ENCODE measurements at places on chromosomes 2 and 18. TPM values are rescaled to one million over a fixed set of nuclear protein-coding genes. Genes with fewer than 3 reads are reported as not detected.

DNA sequence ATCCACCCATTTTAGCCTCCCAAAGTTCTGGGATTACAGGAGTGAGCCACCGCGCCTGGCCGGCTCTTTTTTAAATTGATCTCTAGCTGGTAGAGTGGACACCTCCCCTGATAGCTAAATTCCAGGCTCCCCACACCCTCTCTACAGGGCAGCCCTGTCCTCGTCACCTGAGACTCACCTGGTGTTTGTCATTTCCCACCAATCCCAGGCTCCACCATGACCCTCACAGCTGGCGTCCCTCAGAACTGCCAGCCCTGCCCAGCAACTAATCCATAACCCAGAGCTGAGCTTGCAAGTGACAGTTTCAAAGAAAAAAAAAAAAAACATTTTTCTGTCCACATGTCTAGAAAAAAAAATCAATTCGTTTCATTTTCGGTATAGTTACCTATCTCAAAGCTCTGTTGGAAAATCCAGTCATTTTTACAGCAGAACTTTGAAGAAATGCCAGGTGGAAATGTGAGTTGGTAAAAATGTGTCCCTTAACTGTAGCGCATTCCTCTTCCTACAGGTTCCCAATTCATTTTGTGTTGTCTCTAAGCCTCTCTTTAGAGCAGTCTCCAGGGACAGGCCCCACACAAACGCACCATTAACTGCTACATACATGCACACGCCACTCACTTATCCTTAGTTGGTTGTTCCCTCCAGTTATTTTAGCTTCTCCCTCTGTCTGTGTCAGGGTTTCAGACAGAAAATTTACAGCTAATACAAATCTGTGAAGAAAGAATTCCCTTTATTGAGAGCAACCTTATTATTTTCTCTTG lies 294.7 kb downstream of the FBXO15 start:
- DNase-seq: no peak

GRCh38 chr18:60585670-60586069 lies 213.1 kb upstream of the MC4R start:
- DNase-seq: no peak

GRCh38 chr2:64881037-64881492 lies 108.1 kb upstream of the SLC1A4 start:
- no peak for DNase-seq

DNA sequence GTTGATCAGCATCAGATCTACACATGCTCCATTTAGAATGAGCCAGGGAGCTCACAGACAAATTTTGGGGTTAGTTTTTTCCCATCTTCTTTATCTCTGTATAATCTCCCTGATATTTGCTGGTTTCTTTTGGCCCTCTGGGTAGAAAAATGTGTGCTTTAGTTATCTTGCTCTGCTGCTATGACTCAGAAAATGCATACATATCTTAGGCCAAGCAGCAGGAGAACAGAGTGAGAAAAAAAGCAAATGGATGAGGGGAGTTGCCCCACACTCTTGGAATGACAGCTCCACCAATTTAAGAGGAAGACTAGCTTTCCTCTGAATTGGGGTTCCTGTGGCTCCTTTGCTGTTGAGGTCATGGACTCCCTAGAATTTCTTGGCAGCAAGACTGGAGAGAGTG lies 331.8 kb downstream of the KCNJ3 start:
- DNase-seq: no peak

GRCh38 chr18:48687346-48688042 lies 148.7 kb downstream of the CTIF start:
- no peak for DNase-seq

DNA sequence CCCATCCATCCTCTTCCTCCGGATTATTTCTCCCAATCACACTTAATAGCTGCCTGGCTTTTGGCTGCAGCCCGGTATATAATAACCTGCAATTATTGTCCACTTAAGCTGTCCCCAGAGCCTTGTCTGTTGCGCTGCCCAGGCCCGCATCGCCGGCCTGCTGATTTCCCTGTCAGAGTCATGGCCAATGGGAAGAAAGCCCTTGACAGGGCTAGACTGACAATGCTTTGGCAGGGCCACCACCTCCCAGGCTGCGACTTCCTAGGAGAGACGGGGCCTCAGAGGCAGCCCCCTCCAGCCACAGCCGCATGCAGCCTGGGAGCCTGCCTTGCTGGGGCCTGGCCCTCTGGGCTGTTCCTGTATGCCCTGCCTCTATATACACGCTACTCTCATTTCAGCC lies 10.0 kb upstream of the CELF4 start:
- no peak for DNase-seq

The BMP10 gene
- total RNA-seq: not detected

The ATP6V1C2 gene
- not detected for total RNA-seq

The TNFAIP6 gene
- total RNA-seq: not detected

The FKBP1B gene
- 22.8 TPM for total RNA-seq

The HOXD3 gene
- not detected for total RNA-seq

The LYPD6 gene
- total RNA-seq: 1.8 TPM

DNA sequence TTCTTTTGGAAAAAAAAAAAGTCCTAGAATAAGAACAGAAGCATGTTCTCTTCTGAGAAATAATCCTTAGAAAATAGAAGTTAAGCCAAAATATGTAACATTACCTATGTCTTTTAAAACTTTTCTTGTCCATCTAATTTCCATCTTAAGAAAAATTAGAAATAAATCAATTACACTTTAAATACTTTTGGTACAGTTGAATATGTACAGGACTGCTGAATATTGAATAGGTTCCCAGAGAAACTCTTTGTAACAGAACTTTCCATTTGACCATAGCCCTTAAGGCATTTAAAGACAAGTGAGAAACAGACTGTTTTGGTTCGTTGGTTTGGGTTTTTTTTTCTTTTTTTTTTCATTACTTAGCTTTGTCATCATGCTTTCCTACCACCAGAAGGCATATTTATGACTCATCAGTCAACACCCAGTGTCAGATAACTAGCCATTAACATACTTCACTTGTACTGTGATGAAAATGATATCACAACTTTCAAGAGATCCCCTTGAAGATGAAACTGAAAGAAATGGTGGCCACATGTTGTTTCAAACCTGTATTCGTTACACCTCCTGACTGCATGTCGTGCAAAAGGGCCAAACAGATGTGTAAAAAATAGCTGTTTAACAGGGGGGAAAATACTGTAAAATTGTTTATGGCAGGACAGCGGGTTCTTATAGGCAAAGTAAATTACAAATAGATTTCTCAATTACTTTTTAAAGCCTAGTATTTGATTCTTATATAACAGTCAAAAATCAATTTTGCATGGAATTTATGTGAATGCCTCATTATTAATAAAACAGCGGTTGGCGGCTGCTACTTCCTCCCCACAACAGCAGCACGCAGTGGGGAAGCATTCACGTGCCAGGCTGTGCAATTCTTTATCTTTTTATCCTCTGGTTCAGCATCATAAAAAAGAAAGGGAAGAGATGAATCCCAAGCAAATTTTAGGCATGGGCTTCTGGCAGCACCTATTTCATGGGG lies 280.7 kb upstream of the HNRNPA3 start:
- no peak for DNase-seq

The PLGLB2 gene
- total RNA-seq: 0.13 TPM

DNA sequence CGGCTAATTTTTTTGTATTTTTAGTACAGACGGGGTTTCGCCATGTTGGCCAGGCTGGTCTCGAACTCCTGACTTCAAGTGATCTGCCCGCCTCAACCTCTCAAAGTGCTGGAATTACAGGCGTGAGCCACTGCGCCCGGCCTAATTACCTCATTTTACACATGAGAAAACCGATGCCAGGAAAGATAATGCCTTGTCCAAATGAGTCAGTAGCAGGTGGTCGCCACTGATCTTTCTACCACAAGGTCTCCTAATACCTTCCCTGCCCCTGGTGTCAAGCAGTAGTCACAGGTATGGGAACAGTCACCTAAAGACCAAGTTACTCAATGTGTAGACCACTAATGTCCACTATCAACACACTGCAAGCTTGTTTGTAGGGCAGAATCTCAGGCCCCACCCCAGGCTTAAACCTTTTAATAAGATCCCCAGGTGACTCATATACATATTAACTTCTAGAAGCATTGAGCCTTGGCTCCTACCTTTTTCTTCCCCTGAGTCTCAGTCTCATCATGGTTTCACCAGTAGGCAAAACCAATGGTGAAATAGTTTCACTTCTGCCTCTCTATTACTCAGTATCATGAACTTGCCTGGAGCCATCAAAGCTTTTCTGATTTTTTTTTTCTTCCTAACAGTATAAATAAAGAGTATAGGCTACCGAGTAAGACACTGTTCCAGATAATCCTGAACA lies 6.9 kb upstream of the EPB41L5 start:
- no peak for DNase-seq

DNA sequence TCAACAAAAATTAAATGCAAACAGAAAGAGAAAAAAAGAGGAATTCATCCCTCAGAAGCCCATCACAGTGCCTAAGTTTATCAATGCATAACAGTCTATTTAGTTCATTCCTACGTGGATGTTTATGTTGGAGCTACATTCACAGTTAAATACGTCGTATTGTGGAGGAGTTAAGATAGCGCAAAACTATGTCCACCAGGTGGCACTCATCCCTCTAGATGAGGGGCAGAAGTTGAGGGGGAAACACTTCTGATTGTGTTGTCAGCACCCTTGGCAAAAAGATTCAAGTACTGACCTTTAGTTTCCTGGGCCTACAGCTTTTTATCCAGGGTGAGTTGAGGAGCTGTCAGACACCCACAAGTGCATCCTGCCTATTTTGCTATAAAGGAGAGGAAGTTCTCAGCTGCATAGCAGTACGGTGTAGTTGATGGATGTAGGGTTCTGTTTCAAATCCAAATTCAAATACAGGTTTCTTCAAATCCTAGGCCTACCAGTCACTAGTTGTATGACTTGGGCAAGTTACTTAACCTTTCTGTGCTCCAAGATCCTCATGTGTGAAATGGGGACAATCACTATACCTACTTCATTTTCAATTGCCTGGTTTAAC lies 26.8 kb upstream of the MYO1B start:
- peak; percentile 19 for DNase-seq

- no peak for DNase-seq
Measured at GRCh38 chr2:26025509-26025908, 8.4 kb upstream of the RAB10 start.

The SCN9A gene
- 0.33 TPM for total RNA-seq

DNA sequence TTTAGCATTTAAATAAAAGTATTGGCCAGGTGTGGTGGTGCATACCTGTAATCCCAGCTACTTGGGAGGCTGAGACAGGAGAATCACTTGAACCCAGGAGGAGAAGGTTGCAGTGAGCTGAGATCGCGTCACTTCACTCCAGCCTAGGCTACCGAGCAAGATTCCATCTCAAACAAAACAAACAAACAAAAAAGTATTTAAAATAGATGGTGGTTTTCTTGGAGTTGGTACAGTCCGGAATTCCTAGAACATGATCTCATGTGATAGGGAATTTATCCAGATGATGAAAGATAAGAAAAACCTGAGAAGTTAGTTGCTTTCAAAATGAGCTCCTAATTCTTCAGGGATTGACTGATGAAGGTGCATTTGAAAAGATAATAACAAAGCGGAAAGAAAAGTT lies 62.0 kb downstream of the BIRC6 start:
- peak; percentile 10 for DNase-seq

The SNRNP200 gene
- total RNA-seq: 64.1 TPM

The SALL3 gene
- total RNA-seq: 1.1 TPM

The RND3 gene
- 76.4 TPM for total RNA-seq

DNA sequence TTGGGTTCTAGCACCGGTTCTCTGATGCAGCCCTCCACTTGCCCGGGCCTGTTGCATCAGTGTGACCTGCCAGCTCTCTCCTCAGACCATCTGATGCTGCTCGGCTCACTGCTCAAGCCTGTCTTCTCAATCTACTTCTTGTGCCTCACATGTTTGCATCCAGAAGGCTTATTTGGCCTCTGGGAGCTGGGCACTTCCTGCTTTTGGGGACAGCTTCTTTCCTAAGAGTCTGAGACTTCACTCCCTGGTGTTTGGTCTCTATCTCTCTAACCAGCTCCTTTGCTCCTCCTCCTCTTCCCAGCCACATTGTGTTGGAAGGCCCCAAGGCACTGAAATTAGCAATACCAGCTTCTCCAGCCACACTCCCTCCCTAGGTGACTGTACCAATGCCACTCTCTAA lies 212.8 kb downstream of the CDCA7 start:
- no peak for DNase-seq

The SERPINB10 gene
- total RNA-seq: not detected

DNA sequence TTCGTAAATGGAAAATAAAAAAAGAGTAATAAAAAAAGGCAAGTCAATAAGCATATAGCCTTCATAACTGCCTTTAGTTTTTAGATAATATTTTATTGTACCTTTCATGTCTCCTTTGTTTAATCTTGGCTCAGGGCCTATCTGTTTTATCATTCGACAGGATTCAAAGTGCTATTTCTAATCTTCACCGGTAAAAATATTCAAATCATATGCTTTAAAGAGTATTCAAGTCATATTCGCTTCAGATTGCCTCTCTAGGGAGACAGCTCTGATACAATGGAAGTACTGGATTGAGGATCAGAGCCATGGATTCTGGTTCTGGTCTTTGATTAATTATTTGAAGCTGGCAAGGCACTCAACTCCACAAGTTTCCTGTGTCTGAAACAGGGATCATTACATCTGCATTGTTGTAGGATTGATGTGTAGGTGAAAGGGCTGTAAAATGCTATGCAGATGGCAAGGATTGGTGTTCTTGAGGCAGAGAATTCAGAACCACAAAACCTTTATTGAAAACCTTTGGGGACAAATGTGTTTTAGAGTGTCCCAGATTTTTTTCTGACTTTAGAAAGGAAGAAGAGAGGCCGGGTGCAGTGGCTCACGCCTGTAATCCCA lies 84.3 kb upstream of the RAPH1 start:
- no peak for DNase-seq

The SRD5A2 gene
- not detected for total RNA-seq

DNA sequence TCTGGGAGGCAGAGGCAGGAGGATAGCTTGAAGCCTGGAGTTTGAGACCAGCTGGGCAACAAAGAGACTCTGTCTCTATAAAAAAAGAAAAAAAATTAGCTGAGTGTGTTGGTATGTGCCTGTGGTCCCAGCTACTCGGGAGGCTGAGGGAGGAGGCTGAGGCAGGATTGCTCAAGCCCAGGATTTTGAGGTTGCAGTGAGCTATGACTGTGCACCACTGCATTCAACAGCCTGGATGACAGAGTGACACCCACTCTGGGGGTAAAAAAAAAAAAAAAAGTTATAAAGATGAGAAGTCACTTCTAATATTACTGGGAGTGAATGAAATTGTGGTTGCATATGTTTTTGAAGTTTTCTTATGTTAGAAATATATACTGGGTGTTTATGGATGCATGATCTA lies 71.6 kb downstream of the C2orf74 start:
- no peak for DNase-seq

DNA sequence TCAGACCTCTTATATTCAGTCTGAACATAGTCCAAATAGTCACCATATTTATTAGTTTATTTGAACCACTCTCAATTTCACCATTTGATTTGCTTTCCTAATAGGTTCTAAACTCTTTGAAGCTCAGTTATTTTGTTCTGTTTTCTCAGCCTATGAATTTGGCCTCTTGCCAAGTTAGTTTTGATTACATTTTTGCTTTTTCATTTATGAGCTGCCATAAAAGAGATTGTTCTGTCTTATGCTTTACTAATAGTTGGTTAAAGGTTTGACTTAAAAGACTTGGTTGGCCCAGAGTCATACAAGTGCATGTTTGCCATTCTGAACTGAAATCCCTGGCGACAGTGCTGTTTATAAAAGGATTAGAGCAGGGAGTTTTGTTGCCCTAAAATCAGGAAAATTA lies 85.9 kb upstream of the RANBP2 start:
- no peak for DNase-seq

The DYNAP gene
- total RNA-seq: not detected

The GMPPA gene
- total RNA-seq: 45.1 TPM

Measured in pulmonary artery endothelial cell (primary cell).